Putamen (tissue), 1 donor: ENCODE measurements at places on chromosomes 7 and 10.

GRCh38 chr7:77262316-77262715 is 62.7 kb upstream of the FGL2 start:
- DNase-seq, result no peak

DNA sequence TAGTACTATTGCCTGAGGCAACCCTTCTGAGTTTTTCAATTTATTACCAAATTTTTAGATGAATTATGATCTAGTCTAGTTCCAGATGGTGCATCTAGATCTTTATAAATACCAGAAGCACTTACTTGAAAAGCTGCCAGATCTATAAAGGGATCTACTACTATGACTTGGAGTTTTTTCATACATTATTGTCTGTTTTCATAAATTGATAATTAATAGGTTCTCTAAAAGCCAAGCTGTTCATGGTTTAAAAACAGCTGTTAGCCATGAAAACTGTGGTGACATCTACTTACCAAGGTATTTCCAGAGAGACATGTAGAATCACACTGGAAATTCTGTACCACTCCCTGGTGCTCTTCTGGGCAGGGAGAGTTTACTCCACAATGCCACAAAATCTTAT is 786.5 kb upstream of the C7orf33 start:
- no peak for DNase-seq

DNA sequence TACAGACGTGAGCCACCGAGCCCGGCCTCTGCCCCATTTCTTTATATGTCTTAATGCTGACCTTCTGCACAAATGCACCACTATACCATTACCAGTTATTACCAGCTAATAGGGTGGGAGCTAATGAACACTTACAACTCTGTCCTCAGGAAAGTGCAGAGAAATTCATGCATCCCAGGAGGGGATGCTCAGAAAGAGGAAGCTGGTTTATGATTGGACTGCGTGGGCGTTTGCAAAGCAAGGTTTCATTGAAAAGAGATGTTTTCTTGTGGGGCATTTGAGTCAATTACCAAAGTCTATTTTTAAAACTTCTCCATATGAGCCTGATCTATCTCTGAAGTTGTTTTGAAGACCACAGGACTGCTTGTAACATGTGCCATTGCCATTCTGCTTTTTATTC is 417.7 kb upstream of the CELF2 start:
- no peak for DNase-seq

GRCh38 chr10:62099299-62099698 is 169.3 kb downstream of the RTKN2 start:
- DNase-seq, result no peak

DNA sequence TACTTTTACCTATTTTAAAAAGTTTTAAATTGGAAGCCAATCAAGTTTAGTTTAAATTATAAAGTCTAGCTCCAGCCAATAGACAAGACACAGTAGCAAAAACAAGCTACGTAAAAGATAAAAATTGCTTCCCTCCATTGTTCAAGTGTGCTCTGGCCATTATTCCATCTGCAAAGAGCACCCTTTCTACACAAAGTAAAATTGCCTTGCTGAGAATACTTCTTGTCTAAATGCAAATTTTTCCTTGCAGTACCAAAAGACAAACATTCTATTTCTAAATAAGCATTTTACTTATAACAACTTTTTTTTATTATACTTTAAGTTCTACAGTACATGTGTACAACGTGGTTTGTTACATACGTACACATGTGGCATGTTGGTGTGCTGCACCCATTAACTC is 75.9 kb upstream of the ZNF746 start:
- DNase-seq, result no peak

- no peak for DNase-seq
Measured at GRCh38 chr7:72298912-72299311, 113.2 kb downstream of the CALN1 start.

- no peak for DNase-seq
Measured at GRCh38 chr7:150935149-150935548, 43.0 kb downstream of the KCNH2 start.

DNA sequence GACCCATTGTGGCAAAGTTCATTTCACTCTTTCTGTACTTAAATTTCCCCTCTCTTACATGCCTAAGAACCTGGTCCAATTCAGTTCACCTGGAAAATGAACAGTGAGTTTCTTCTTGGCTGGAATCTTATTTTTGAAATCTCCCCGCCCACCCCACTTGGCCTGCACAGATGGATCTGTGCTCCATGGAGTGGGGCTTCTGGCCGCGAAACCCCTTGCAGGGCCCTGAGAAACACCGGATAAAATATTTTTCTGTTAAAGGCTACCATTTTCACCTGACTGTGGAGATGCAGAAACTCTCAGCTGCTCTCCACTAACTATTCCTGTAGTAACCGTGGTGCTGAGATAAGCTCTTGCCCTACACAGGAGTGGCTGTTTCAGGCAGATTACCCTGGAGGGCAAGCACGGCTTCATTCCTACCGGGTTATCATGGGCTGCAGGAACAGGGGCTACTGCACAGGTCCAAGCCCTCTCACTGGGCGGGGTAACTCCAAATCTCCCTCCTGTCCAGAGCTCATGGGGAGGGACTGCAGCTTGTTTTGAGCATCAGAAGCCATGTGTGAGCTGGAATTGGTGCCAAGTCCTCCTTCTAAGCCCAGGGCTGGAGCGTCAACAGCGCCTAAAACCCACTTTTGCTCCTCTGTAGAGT is 118.9 kb downstream of the PRPF18 start:
- no peak for DNase-seq

DNA sequence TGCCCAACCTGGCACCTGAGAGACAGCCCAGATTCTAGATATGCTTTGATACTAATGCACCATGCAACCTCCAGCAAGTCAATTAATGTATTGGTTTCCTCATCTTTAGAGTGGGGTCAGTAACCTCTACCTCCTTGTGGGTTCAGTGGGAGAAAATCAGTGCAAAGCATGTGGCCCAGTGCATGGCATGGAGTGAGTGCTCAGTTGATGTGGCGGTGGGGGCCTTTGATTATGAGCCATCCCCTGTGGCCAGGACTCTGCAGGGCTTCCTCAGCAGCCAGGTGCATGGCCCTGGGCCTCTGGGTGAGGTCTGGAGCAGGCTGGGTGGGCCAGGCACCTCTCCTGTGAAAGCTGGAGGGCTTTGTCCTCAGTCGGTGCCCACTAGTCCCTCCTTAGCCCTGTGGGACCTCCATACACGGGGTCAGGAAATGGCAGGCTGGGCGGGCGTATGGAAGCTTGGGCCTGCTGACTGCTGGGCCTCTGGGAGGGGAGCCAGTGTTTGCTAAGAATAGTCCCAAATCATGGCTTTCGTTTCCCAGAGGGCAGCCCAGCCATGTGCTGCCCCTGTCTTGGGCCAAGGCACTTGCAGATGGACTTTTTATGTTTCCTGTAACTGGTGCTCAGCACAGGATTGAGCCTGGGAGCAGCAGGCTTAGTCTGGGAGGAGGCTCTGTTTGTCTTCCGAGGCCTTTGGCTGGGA is 3.4 kb downstream of the PALD1 start:
- no peak for DNase-seq

DNA sequence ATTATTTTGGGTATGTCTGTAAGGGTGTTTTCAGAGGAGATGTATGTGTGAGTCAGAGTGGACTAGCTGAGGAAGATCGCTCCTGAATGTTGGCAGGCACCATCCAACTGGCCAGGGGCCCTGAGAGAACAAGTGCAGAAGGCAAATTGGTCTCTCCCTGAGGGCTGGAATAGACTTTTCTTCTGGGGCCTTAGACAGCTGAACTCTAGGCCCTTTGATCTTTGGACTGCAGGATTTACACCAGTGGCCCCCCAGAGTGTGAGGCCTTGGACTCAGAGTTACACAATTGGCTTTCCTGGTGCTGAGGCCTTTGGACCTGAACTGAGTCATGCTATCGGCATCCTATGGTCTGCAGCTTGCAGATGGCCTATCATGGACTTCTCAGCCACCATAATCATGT is 217.2 kb downstream of the REEP3 start:
- no peak for DNase-seq

DNA sequence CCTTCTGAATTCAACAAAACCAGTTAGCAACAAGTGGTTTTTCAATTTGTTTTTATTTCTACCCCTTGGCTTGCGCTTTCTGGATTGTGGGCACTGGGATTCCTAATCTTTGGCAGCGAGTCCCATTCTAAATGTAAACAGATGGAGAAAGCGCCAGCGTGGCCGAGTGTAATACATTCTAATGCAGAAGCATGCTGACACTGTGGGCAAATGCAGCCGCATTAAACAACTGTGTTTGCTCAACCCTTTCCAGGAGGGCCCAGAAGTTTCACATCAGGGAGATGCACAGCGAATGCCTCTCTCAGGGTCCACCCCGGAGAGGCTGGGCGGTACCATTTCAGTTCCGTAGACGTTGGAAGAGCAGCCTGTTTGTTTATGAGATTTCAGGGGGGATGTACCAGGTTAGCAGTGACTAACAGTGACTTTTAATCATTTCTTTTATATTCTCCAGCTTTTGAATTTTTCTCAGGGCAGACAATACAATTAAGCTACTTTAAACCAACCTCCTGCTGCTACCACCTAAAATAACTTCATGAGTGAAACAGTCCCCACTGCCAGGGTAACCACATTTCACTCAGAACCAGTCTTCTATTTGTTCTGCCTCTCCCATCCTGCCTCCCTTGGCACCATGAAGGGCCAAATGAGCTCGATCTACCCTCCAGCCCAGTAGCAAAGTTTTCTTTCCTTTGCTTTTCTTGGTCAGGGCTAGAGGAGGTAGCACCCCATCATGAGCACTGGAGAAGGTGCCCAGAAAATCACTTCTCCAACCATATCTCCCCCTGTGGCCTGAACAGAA is 164.2 kb upstream of the ITGB1 start:
- no peak for DNase-seq

DNA sequence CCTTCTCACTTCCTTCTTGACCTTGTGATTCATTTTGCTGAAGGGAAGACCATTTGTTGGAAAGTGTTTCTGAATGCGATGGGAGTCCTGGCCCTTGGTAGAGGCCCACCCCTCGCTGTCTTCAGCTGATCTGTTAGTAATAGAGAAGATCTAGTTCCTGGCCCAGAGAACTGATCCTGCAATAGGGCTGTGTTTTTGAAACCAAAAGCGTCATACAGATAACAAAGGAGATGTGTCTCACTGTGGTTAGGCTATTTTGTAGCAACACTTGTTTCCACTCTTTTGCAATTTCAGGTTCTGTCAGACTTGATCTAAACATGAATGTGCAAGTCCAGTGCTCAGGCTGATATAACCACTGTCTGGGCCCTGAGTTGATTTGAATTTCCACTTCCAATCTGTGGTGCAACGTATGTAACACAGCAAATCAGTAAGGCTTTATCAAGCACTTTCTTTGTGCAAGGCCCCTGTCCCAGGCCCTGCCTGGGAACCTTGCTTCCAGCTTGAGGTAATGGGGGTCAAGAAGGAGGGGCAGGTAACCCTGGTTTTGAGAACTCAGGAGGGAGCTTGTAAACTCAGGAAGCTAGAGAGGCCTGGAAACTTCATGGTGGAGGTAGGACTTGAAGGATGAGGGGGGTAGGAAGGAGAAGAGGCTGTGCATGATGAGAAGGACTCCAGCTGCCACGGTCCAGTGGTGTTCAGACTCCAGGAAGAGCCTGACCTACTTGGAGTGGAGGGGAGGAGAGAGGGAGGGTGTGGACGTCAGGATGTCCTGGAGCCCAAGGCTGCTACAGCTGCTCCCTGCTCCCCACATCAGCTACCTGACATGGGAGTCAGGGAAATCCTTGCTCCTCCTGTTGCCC is 42.2 kb upstream of the SRGN start:
- DNase-seq, result no peak

DNA sequence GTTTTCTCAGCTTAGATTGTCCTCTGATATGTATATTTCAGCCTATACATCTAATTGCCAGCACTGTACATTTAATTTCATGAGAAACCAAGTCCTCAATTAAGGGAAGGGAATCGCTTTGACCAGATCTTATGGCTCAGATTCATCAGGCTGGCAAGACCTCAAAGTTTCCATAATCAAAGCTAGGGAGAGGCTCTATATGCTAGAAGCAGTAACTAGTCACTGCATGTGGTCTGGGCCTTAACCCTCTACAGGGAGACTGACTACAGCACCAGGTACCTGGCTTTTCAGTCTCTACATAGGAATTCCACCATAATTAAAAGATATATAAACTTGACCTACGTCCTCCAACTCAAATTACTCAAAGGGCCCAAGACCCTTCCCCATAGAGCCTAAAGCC is 97.4 kb upstream of the JAZF1 start:
- no peak for DNase-seq

- peak; percentile 6 for DNase-seq
Measured at GRCh38 chr7:120856621-120857352, 1.2 kb downstream of the TSPAN12 start.

GRCh38 chr10:127600479-127600878 is 51.4 kb downstream of the NPS start:
- no peak for DNase-seq

DNA sequence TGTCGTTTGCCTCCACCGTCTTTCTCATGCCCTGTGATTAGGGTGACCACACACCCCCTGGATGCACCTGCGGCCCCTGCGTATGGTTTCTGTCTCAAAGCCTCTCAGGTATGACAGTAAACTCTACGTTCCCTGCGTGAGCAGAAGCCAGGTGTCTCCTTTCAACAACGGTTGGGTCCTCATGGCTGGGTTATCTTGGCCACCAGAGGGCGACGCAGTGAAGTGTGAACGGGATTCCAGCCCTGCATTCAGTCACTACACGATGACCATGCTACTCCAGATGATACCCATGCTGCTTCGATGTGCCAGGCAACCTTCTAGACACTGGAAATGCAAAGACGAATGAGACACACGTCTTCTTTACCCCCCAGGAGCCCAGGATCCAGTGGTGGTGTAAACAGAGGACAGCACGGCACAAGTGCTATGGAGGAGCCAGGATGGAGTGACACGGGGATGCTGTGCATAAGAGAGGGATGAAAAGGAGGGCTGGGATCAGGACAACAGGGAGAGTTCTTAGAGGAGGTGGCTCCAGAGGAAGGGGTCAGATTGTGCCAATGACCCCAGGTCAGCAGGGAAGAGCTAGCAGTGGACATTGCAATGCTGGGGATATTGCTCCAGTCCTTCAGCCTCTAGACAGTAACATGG is 228.1 kb upstream of the PFKP start:
- DNase-seq, result no peak

- no peak for DNase-seq
Measured at GRCh38 chr7:85828614-85829013, 641.8 kb upstream of the SEMA3D start.

GRCh38 chr7:36942955-36943354 is 218.7 kb upstream of the AOAH start:
- DNase-seq, result no peak

DNA sequence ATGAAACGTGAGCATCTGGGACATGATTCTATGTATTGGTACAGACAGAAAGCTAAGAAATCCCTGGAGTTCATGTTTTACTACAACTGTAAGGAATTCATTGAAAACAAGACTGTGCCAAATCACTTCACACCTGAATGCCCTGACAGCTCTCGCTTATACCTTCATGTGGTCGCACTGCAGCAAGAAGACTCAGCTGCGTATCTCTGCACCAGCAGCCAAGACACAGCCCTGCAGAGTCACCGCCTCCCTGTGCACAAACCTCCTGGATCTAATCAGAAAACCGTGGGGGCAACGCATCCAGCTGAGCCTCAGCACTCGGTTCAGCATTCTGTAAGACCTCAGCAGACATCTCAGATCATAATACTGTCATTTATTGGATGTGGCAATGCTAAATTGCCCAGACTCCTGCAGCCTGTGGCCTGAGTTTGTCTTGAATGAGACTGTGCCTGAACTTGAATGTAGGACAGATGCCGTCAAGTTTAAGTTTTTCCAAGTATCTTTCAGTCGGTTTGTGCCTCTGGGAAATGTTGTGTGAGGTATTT is 41.5 kb upstream of the PRSS58 start:
- no peak for DNase-seq

- no peak for DNase-seq
Measured at GRCh38 chr10:851901-852300, 79.6 kb downstream of the LARP4B start.
